ENCODE measurements at places on chromosomes 4 and X.

DNA sequence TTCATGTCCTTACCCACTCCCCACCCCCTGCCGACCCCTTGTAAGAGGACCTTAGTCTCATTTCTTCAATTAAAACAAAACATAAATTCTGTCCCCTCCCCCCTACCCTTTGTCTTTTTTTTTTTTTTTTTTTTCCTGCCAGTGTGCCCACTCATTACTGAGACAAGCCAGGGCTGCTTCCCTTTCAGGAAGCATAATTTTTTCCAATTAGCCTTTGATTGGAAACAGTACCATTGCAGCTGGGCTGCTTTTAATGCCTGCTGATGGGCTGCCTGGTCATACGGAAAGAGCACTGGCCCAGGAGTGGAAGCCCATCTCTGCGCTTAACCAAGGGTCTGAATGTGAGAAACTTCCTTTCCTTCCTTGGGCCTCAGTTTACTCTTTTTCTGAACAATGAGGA, 18.6 kb upstream of the CAPN6 start:
- no peaks in the 10 kb centered on the region for H3K36me3 ChIP-seq
- H3K27ac ChIP-seq: no peak overlapping the region
- no peak overlapping the region for H3K4me3 ChIP-seq
- no peak for DNase-seq
- H3K4me1 ChIP-seq: peaks cover 13% of the 10 kb centered on the region

GRCh38 chr4:171521726-171522125, 291.5 kb upstream of the GALNTL6 start:
- no peaks in the 10 kb centered on the region for H3K4me1 ChIP-seq
- no peak overlapping the region for H3K27ac ChIP-seq
- no peak overlapping the region for H3K4me3 ChIP-seq
- no peaks in the 10 kb centered on the region for H3K27me3 ChIP-seq

DNA sequence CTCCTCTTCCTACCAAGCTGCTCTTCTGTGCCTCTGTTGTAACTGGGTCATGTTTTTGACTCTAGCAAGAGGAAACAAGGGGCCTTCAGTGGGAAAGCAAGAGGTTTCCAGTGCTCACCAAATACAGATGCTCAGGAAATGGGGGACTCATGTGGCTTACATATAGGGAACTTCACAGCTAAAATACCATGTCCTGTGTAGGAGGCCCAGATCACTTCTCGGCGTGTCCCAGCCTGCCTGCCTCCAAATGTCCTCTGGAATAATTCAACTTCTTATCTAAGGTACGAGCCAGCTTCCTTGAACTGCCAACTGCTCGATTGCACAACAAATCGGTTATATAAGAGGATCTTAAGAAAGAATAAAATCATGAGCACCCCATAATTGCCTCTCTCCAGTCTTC, 161.3 kb downstream of the KIT start:
- H3K36me3 ChIP-seq: no peaks in the 10 kb centered on the region
- no peak overlapping the region for H3K27ac ChIP-seq
- DNase-seq: no peak
- H3K4me3 ChIP-seq: no peak overlapping the region
- no peaks in the 10 kb centered on the region for H3K4me1 ChIP-seq
- no peaks in the 10 kb centered on the region for H3K27me3 ChIP-seq

DNA sequence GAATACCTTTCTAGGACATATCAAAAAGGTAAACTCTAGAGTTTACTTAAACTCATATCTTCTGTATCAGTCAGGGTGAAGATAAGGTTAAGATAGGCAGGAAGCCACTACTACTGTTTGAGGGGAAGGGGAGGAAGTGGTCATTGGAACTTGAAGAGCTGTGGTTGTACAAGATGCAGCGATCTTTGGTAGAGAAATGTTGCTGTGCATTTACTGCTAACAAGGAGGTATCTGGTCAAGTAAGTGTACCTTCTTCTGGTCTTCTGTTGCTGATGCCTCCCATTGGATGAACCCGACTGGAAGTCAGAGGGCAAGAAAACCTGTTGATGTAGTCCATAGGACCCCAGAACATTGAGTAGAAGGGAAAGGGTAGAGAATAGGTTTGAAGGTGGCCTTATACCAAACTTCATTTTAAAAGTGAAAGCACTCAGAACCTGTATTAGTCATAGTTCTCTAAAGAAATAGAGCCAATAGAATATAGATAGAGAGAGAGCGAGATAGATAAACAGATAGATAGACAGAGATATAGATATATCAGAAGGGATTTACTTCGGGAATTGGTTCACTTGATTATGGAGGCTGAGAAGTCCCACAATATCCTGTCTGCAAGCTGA, 47.9 kb upstream of the TSPAN5 start:
- no peaks in the 10 kb centered on the region for H3K4me1 ChIP-seq
- no peaks in the 10 kb centered on the region for H3K27me3 ChIP-seq
- H3K4me3 ChIP-seq: no peak overlapping the region
- H3K27ac ChIP-seq: no peak overlapping the region

DNA sequence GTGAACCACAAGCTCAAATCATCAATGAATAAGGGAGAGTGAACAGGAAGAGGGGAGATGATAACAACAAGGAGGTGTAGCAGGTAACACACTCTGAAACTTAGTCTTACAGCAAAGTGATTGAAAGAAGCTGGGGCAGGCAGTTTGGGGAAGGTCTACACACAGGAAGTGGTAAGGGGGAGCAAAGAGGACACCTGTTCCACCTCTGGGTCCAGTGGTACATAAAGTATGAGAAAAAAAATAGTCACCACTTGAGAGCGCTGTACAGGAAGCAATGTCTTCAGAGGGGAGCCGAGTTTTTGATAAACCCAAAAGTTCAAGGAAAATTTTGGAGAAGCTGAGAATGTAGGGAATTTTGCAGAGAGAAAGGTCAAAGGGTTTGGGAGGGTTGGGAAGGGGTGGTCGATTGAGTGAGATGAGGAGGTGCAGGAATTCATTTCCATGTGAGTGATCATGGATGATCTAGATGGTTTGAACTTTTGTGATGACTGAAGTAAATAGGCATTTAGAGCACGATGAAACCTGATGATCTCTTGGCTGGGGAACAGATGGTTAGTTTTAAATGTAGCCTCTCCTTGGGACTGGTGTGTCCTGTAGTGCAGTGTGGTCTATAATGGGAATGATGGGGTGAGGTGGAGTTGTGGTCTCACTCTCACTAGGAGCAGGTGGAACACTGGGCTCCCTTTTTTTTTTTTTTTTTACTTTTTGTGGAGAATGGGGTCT, 142.0 kb downstream of the RBMX2 start:
- no peaks in the 10 kb centered on the region for H3K36me3 ChIP-seq
- no peaks in the 10 kb centered on the region for H3K4me1 ChIP-seq
- DNase-seq: no peak
- H3K27ac ChIP-seq: no peak overlapping the region
- H3K27me3 ChIP-seq: no peaks in the 10 kb centered on the region
- no peak overlapping the region for H3K4me3 ChIP-seq

DNA sequence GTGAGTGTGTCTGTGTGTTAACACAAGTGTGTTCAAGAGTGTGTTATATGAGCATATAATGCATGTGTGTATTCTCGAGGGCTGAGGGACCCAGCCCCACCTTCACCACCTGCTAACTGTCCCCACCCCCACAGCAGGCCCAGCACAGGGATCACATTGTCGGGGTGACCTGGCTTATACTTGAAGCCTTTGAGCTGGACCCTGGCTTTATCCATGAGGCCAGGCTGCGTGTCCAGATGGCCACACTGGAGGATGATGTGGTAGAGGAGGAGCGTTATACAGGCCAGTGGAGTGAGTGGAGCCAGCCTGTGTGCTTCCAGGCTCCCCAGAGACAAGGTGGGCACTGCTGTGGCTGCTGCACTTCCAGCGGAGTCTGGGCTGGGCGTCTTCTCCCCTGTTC, 7.6 kb downstream of the IL9R start:
- H3K36me3 ChIP-seq: no peaks in the 10 kb centered on the region
- no peak for DNase-seq
- no peak overlapping the region for H3K4me3 ChIP-seq
- no peaks in the 10 kb centered on the region for H3K27me3 ChIP-seq
- no peaks in the 10 kb centered on the region for H3K4me1 ChIP-seq
- H3K27ac ChIP-seq: no peak overlapping the region

- no peaks in the 10 kb centered on the region for H3K27me3 ChIP-seq
- no peak overlapping the region for H3K4me3 ChIP-seq
- H3K27ac ChIP-seq: no peak overlapping the region
- no peak for DNase-seq
- H3K4me1 ChIP-seq: no peaks in the 10 kb centered on the region
- H3K36me3 ChIP-seq: no peaks in the 10 kb centered on the region
Observed at GRCh38 chr4:16661813-16662212, 236.6 kb downstream of the LDB2 start.

DNA sequence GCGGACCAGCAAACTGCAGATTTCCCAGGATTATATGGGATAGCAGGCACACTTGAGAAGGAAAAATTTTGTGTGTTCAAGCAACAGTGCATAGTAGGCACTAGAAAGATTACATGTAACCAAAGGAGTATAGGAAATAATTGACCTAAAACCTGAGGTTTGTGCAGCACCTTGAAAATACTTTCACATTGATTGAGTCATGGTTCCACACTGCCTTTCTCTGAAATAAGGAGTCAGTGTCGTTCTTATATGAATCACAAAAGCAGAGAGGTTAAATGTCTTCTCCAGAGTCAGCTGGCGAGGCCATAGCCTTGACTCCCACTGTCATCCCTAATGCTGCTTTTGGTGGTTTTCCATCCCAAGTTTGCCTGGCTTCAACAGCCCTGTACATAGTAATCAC, 138.9 kb downstream of the SOWAHB start:
- no peak for DNase-seq
- H3K4me3 ChIP-seq: no peak overlapping the region
- H3K4me1 ChIP-seq: no peaks in the 10 kb centered on the region
- no peak overlapping the region for H3K27ac ChIP-seq

DNA sequence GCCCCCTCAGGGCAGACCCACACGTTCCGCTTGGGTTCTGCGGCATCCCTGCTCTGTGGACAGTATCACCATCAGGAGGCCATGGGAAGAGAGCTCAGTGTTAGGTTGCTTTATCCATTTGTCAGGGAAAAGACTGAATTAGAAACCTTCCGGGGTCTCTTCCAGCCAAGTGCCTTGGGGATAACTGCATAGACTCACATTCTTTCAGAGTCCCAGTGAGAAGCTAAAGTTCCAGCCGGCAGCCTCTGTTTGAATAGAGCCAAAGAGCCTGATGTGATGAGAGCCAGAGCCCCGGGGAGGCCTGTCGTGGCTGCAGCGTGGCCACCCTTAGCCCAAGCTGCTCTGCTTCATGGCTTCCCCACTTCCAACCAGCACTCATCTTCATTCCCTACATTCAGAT, 85.2 kb downstream of the FHDC1 start:
- no peak overlapping the region for H3K4me3 ChIP-seq
- H3K4me1 ChIP-seq: peaks cover 14% of the 10 kb centered on the region
- H3K36me3 ChIP-seq: no peaks in the 10 kb centered on the region
- H3K27ac ChIP-seq: no peak overlapping the region
- no peak for DNase-seq
- H3K27me3 ChIP-seq: no peaks in the 10 kb centered on the region

- DNase-seq: no peak
- H3K27me3 ChIP-seq: peaks cover 9% of the 10 kb centered on the region
- no peak overlapping the region for H3K4me3 ChIP-seq
- no peaks in the 10 kb centered on the region for H3K36me3 ChIP-seq
- no peaks in the 10 kb centered on the region for H3K4me1 ChIP-seq
- no peak overlapping the region for H3K27ac ChIP-seq
Observed at GRCh38 chr4:41285864-41286235, 29.1 kb downstream of the UCHL1 start.

- peaks cover 20% of the 10 kb centered on the region for H3K4me1 ChIP-seq
- H3K4me3 ChIP-seq: no peak overlapping the region
- no peaks in the 10 kb centered on the region for H3K27me3 ChIP-seq
- no peak overlapping the region for H3K27ac ChIP-seq
- H3K36me3 ChIP-seq: peaks cover 4% of the 10 kb centered on the region
Observed at GRCh38 chrX:9604111-9604907, 139.5 kb downstream of the TBL1X start.

- no peak overlapping the region for H3K27ac ChIP-seq
- H3K27me3 ChIP-seq: no peaks in the 10 kb centered on the region
- peaks cover 11% of the 10 kb centered on the region for H3K36me3 ChIP-seq
- peak; percentile 8 for DNase-seq
- H3K4me3 ChIP-seq: no peak overlapping the region
Observed at GRCh38 chr4:122218762-122219161, 66.6 kb downstream of the BLTP1 start.

DNA sequence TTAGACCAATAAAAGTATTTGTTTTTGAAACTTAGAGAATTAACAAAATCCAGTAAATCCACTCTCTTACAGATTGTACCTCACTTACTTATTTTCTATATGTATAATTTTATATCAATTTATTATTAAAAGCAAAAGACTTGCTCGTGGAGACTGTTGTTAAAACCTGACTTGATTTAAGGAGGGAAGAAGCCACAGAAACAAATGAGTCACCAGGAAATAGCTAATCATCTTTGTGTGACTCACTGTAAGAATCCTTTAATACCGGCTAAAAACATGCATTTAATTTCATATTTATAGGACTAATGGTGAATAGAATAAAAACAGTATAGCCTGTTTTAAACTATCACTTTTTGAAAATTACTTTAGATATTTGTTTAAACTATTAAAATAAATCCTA, 29.9 kb upstream of the UBE2NL start:
- no peaks in the 10 kb centered on the region for H3K27me3 ChIP-seq
- no peak for DNase-seq
- no peak overlapping the region for H3K27ac ChIP-seq
- no peak overlapping the region for H3K4me3 ChIP-seq
- no peaks in the 10 kb centered on the region for H3K36me3 ChIP-seq

- no peaks in the 10 kb centered on the region for H3K36me3 ChIP-seq
- H3K27ac ChIP-seq: no peak overlapping the region
- H3K27me3 ChIP-seq: no peaks in the 10 kb centered on the region
- H3K4me1 ChIP-seq: no peaks in the 10 kb centered on the region
- no peak for DNase-seq
- no peak overlapping the region for H3K4me3 ChIP-seq
Observed at GRCh38 chr4:159864337-159864736, 761.5 kb downstream of the RAPGEF2 start.

DNA sequence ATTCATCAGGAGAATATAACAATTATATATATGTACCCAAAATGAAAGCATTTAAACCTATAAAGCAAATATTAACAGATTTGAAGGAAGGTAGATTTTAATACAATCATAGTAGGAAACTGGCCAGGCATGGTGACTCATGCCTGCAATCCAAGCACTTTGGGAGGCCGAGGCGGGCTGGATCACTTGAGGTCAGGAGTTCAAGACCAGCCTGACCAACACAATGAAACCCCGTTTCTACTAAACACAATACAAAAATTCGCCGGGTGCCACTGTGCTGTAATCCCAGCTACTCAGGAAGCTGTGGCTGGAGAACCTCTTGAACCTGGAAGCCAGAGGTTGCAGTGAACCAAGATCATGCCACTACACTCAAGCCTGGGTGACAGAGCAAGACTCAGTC, 118.3 kb downstream of the KCNIP4 start:
- H3K27ac ChIP-seq: no peak overlapping the region
- no peak overlapping the region for H3K4me3 ChIP-seq
- no peaks in the 10 kb centered on the region for H3K4me1 ChIP-seq
- H3K27me3 ChIP-seq: no peaks in the 10 kb centered on the region
- no peaks in the 10 kb centered on the region for H3K36me3 ChIP-seq
